ENCODE measurements at places on chromosomes 7 and 10.

DNA sequence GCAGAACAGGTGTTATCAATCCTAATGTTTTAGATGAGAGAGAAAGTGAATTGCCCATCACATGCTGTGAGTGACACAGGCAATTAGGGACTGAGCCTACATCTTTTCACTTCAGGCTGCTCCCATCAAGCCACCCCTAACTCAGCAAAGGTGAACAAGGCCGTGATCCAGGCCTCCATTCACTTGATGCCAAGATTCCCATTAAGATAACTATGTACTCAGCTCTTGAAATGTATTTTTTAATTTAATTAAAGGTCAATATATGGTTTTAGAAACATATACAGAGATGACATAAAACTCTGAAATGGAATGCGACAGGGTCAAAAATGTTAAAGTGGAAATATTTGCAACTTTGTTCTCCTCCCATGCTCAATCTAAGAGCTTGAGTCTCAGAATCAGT, 27.9 kb upstream of the UBE2H start:
- DNase-seq = no peak

DNA sequence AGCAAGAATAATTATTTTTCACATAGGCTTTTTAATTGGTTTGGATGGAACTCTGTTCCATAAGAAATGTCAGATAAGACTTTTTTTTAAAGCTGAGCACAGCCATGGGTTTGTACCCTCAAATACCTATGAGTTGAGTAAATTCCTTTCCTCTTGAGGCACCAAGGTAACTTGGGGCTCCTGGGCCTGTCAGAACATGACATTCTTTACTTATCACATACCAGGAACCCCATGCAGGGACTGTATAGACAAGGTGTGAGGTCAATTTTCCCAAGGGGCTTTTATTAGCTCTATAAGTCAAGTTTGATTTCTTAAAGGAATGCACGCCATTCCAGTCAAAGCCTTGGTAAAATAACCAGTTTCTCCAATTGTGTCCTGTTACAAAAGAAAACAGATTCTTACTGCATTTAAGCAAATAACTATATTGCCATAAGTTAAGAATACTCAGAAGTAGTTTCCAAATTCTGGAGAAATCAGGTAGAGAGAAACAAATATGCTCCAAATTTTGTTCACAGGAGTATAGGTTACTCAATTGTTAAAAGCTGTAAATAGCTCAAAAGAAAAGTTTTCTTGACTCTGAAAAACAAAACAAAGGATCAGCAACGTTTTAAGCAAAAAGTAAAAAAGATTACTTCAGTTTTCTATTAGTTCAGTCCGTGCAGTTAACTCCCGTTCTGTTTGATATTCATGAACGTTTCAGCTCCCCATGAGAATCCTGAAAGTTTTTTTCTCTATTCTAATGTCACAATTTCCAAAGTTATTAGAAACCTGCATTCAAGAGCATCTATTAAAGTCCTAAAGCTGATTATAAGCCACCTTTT, 167.5 kb upstream of the NAMPT start:
- no peak for DNase-seq

- no peak for DNase-seq
Measured at GRCh38 chr7:85750454-85750949, 563.6 kb upstream of the SEMA3D start.

DNA sequence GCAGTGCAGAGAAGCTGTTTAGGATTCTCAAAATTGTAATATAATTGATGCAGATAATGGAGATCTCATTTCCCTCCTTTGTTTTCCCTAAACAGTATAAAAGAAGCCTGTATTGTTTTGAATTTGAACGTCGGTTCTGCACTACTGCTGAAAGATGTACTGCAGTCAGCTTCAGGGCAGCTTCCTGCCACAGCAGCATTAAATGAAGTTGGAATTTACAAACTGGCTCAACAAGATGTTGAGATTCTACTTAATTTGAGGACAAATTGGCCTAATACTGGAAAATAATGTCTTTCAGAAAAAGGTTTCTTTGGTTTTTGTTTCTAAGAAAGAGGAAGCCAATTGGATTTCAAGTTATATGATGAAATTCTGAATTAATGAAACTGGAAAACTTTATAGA, 14.3 kb downstream of the EFCAB10 start:
- no peak for DNase-seq

- DNase-seq = no peak
Measured at GRCh38 chr7:40597517-40597916, 462.7 kb downstream of the SUGCT start.

- DNase-seq = no peak
Measured at GRCh38 chr7:158300427-158300826, 287.2 kb downstream of the PTPRN2 start.

- DNase-seq = no peak
Measured at GRCh38 chr7:33192695-33193291, 63.4 kb downstream of the BBS9 start.

DNA sequence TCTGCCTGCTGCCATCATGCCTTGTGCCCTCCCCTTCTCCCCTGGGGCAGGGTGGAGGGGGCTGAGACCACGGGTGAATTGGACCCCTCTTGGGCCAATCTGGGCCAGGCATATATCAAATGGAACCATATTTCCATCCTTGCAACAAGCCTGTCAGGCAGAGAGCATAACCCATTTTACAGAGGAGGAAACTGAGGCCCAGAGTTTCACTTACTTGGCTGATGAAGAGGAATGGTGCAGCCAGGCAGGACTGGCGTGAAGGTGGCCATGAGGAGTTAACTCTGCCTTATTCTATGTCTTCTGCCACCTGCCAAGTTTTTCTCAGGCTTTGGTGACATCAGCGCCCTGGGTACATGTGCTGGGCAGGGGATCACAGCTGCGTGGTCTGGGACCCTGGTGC, 155.5 kb upstream of the PCBD1 start:
- DNase-seq = no peak

- DNase-seq = no peak
Measured at GRCh38 chr7:93737953-93738352, 152.6 kb downstream of the TFPI2 start.

GRCh38 chr10:114246679-114247305, 7.7 kb downstream of the VWA2 start:
- DNase-seq = no peak

- no peak for DNase-seq
Measured at GRCh38 chr10:8485032-8485431, 430.5 kb downstream of the GATA3 start.

GRCh38 chr10:81708416-81708815, 166.6 kb upstream of the NRG3 start:
- DNase-seq = no peak

GRCh38 chr10:49711481-49711880, 32.0 kb downstream of the C10orf53 start:
- DNase-seq = no peak

Measured in activated naive CD8-positive, alpha-beta T cell treated with anti-CD3 and anti-CD28 coated beads, Interleukin-2, amount 50 U/mL, for 16 hours (primary cell).